ENCODE measurements at places on chromosomes 1 and 21.
A peak's percentile ranks its signal among the peaks of the same experiment; 100 is the strongest.

GRCh38 chr1:31664528-31664927, 19.9 kb upstream of the PEF1 start:
- no peak for DNase-seq

DNA sequence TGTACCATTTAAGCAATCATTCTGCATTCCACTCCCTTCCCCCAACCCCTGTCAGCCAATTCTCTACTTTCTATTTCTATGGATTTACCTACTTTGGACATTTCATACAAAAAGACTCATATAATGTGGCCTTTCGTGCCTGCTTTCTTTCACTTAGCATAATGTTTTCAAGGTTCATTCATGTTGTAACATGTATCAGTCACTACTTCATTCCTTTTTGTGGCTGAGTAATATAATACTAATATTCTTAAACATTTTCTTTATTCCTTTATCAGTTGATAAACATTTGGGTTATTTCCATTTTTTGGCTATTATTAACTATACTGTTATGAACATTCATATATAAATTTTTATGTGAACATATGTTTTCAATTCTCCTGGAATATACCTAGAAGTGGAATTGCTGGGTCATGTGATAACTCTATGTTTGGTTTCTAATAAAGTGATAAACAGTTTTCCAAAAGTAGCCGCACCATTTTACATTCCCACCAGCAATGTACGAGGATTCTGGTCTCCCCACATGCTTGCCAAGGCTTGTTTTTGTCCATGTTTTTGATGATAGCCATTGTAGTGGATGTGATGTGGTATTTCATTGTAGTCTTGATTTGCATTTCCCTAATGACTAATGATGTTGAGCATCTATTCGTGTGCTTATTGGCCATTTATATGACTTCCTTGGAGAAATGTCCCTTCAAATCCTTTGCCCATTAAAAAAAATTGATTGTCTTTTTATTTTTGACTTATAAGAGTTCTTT, 61.9 kb upstream of the GNG12 start:
- no peak for DNase-seq

DNA sequence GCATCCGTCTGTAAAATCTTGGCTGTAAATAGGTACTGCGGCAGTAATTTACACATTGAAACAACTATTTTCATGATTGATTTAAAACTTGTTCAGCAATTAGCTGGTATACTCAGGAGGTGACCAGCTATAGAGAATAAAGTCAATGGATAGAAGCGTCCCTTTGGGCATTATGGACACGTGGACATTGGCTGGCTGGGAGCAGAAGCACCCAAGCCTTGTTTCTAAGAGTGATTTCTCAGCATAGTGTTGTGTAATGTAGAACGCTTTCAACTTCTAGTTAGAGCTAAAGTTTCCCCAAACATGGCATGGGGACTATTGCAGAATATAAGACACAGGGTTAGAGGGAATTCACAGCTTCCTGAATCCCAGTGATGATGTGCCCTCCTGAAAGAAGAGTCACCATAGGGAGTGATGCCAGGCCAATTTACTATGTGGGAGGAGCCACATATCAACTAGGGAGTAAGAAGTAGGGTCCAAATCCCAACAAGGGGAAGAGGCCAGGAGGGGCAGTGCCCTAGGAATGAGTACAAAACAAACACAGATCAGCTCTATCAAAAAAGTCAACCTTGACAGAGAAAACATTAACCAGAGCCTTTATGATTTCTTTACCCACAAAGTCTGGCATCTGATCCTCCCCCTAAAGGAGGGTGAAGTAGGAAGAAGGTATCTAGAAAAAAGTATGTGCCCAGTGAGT, 92.7 kb downstream of the SUSD4 start:
- no peak for DNase-seq

GRCh38 chr1:229885568-229886495, 181.2 kb upstream of the GALNT2 start:
- DNase-seq, result peak; percentile 42

- DNase-seq, result no peak
Observed at GRCh38 chr1:104082221-104082620, 332.5 kb downstream of the AMY1C start.

DNA sequence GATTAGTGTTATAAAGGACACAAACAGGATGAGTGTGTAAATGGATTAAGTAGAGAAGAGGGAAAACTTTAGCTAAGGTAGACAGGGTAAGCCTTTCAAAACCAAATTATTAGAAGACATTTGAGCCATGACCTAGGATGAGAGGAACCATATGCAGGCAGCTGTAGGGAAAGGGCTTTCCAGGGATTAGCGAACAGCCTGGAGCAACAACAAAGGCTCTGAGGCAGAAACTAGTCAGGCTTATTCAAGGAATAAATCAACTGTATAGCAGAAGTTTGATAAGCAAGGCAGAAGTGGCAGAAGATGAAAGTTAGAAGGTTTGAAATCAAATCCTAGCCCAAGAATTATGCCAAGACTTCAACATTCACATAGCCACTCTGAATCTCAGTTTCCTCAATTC, 21.3 kb downstream of the AIDA start:
- no peak for DNase-seq

GRCh38 chr1:231869364-231869763, 242.8 kb downstream of the DISC1 start:
- no peak for DNase-seq

DNA sequence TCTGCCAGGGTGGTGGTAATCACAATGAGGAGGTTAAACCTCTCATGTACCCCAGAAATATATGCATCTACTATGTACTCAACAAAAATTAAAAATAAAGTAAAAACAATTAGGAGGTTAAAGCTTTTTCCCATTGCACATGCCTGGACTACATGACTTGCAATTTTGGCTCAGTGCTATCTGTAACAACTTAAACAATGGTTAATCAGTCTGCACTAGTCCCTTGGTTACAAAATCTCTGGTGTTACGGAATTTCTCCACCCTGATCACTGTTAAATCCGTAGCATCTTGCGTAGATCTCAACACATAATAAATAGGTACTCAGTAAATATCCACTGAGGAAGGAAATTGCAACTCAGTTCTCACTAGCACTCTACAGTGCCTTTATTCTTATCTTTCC, 66.5 kb downstream of the SDCCAG8 start:
- no peak for DNase-seq

GRCh38 chr1:119359730-119360129, 8.9 kb upstream of the HAO2 start:
- no peak for DNase-seq

Data from ecto neural progenitor cell (in vitro differentiated cells).